ENCODE measurements at places on chromosomes 13 and 19.

DNA sequence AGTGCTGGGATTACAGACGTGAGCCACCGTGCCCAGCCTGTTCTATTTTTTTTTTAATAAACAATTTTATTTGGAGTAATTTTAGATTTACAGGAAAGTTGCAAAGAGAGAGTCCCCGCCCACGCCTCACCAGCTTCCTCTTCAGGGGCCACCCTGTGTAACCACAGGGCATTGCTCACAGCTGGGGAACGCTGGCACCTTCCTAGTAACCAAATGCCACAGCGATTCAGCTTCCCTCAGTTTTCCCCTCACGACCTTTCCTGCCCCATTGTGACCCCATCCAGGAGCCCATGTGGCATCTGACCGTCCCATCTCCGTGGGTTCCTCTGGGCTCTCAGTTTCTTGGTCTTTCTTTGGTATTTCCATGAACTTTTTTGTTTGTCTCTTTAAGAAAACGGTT is 83.9 kb downstream of the GNG7 start:
- no peak for DNase-seq

DNA sequence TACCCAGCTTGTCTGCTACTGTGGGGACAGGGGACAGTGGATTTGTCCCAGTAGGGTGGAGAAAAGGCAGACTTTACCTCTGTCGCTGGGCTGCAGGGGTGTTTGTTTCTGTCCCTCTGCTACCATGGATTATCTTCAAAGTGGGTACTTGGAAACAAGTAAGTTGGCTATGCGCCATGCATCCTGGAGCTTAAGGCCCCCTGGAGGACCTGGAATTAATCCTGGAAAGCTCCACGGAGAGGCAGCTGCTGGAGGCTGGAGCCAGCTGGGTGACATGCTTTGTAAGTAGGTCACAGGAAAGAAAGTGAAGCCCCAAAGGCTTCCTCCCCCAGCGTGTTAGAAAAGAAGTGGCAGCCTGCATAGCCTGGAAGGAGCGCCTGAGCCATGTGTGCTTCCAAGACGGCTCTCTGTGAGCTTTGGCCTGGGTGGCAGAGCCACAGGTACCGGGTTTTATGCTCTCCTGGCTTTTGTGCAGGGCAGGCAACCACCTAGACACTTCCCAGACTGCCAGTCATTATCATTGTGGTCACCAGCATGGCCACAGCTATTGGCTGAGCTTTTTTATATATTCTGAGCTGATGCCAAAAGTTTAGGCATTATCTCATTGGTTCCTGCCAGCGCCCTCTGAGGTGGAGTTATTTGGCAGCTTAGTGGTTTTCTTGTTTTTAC is 9.5 kb downstream of the B3GLCT start:
- peak; percentile 91 for DNase-seq

DNA sequence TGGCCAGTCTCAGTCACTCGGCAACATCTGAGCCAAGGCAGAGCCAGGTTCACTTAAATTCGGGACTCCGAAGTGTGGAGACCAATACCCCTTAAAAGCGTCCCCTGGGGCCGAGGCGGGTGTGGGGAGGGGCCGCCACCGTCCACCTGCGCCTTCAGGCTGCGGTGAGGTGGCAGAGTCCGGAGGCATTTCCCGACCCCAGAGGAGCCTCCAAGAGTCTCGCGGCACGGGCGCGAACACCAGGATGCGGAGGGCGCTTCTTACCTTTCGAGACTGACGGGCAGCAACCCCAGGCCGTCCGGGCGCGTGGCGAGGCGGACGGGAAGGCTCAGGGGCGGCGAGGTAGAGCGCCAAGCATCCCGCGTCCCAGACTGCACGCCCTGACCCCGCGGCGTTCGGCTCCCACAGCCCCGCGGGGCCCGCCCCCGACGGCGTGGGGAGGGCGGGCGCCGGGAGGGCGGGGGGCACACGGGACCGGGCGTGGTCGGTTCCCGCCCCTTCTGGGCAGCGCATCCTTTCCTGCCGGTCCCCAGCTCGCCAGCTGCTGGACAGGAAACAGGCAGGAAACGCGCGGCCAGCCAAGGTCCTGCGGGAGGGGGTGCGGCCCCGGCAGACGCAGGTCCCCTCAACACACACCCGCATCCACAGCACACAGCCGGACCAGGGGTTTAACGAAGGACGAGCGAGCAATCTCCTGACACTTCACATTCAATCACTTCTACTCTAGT is at the start of gene THSD1:
TSS of gene THSD1 (minus strand) at position 406 of the 728 bp plus-strand sequence. CDS start 3,572 bp downstream, outside the sequence.
- peak; percentile 48 for DNase-seq

- no peak for DNase-seq
Measured at GRCh38 chr19:39953915-39954314, 17.1 kb upstream of the PSMC4 start.

DNA sequence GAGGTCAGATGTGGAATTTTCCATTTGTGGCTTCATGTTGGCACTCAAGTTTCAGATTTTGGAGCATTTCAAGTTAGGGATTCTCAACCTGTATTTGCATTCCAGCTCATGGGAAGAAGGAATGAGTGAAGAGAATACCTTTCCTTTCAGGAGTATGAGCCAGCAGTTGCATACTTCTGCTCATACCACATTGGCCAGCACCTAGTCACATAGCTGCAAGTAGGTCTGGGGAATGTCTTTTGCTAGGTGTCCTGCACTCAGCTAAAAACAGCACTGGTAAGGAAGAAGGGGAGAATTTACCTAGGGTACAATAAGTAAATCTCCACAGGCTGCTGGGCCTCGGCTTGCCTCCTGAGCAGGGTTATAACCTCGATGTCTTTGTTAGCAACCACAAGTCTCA is 24.6 kb upstream of the ATP8A2 start:
- DNase-seq: no peak

All from eye (tissue), 1 donor.